Activated T-cell treated with anti-CD3 and anti-CD28 coated beads, Interleukin-2, amount 50 U/mL, for 1 hour (primary cell): ENCODE measurements at places on chromosomes 5 and 9.

DNA sequence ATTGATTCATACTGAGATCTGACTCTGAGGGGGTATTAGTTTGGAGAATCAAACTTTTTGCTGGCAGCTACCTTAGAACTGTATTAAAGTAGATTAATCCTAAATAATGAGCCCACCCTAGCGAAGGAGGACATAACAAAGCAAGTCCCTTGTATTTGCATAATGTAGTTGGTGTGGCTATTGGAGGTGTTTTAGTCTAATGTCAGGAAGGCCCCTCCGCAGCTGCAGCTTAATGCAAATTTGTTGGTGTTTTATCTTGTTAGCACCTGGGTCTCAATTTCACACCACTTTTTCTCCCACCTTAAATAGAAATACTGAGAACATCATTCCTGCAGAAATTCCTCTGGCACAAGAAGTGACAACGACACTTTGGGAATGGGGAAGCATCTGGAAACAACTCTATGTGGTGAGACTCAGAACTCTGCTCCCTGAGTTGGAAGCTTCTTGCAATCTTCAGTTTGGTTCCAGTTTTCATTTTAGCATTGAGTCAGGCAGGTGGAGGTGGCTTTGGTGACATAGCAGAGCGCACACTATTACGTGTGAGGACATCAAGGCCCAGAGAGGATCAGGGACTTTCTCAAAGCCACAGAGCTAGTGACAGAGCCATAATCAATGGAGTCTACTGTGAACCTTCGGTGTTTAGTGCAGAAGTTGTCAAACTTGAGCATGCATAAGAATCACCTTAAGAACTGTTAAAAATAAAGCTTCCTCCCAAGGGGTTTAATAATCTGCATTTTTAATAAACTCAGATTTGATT is 33.9 kb downstream of the DOCK2 start:
- DNase-seq, result no peak

- DNase-seq, result no peak
These were observed 190.8 kb downstream of the SPOCK1 start for GRCh38 chr5:137308311-137308710.

GRCh38 chr5:177611446-177612214 is 11.7 kb downstream of the B4GALT7 start:
- no peak for DNase-seq

DNA sequence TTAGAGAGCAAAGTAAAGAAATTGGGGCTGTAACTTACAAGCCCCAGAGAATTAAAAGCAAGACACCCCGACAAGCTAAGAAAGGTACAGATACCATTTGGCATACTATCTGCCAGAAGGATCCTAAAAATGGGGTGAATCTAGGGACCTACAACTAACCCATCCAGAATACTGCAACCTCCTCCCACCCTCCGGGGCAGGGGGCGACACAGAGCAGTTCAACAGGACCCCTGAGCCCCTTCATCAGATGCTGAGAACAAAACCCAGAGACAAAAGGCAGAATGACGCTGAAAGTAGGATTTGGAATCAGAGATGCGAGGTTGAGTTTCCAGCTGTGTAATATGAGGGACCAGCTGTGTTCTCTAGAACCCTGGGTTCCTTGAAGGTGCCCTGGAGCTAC is 71.2 kb downstream of the EPB41L4B start:
- no peak for DNase-seq

DNA sequence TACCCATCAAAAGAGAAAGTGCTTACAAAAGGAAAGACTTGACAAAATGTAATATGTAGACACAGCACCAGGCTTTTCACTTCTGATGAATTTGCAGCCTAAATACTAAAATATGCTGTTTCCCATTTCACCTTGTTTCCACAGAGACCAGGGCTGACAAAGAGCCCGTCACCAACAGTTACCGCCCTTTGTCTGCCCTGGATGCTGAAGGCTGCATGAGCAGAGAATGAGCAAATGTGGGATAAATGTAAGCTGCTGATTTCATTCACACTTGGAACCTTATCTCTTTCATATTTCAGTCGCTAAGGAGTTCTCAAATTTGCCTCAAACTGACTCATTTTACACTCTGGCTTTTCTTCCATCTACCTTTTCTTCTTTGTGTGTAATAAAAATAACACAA is 213.9 kb downstream of the TMEM167A start:
- no peak for DNase-seq

GRCh38 chr5:52360985-52361384 is 426.7 kb upstream of the ITGA1 start:
- DNase-seq, result no peak

- no peak for DNase-seq
These were observed 132.5 kb upstream of the FER start for GRCh38 chr5:108615216-108615615.

GRCh38 chr5:132777209-132778069 is at the start of gene SEPTIN8:
Gene SEPTIN8 (minus strand): TSS chr5:132777239. CDS start chr5:132777137, 102 bp downstream.
- DNase-seq, result peak; percentile 56

- no peak for DNase-seq
These were observed 18.0 kb upstream of the DUSP1 start for GRCh38 chr5:172788771-172789686.

DNA sequence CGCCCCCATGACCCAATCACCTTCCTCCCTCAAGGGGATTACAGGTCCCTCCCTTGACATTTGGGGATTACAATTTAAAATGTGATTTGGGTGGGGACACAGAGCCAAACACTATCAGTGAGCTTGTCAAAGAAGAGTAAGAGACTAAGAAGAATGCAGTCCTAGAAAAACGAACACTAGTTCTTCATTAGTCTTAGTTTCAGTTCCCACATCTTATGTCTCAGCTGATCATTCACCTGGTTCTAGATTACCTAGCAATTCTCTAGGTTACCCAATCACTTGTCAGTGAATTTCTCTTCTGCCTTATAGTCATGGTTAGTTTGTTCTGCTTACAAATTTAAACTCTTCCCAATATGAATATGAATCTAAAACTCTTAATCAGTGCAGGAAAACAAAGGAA is 251.5 kb downstream of the COX7C start:
- DNase-seq, result no peak

GRCh38 chr9:72583370-72583769 is 62.0 kb downstream of the TMC1 start:
- no peak for DNase-seq

DNA sequence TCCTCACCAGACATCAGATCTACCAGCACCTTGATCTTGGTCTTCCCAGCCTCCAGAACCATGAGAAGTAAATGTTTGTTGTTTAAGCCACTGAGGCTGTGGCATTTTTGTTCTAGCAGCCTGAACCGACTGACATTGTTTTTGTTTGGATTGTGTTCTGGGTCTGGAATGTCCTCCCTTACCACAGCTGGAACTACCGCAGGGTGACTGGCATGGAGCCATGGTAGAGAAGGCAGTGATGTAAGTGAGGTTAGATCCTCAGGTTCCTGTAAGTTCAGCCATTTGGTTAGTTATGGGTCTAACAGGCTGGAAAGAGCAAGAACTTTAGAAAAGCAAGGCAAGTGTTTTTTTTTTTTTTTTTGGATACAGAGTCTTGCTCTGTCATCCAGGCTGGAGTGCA is 209.3 kb downstream of the DAB2IP start:
- DNase-seq, result no peak

- DNase-seq, result no peak
These were observed 11.6 kb downstream of the C9orf57 start for GRCh38 chr9:72048850-72049249.

GRCh38 chr9:88786291-88787079 is 204.8 kb upstream of the S1PR3 start:
- DNase-seq, result no peak
